Cortex of kidney (tissue), 1 donor: ENCODE measurements at places on chromosomes 12 and 14.

DNA sequence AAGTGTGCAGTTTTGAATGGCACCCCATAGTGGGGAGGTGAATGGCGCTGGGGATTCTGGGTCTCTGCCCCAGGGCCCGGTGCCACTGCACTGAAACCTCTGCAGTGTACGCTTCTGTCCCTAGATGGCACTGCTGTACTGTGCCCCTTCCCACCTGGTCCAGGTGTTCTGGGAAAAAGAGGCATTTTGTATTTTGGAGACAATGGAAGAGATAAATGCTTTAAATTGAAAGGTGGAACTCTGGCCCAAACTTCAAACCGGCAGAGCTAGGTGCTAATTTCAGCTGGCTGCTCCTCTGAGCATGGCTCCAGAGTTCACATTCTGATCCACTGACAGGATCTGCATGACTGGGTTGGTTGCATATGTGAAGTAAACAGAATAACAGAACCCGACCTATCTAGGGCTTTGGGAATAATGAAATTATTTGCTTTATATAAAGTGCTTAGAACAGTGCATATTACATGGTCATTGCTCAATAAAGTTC, 52.2 kb downstream of the KRT80 start:
- no peak for DNase-seq

DNA sequence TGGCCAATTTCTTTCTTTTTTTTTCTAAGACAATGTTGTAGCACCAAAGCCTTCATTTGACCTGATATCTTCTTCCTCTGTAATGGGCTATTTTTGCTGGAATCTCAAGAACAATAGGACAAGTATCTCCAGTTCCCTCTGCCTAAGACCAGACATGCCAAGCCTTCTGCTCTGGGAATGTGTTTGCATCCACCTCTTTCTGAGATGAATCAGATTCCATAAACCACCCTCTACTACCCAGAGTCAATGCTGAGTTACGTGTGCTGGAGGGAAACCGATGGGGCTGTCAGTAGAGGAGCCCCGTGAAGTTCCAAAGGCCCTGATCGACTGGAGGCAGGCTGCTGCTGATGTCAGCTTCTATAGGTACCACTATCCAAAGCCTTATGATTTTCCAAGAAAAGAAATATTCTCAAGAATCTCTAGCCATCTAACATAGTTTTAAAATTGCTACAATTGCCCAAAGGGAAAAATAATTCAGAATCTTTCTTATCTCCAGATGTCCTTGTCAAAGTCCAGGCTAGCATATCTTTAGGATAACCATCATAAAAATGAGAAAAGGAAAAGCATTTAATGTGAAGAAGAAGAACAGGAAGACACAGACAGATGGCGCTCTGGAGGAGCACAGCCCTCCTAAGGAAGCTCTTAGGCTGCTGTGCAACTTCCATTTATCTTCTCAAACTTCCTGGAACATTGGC, 101.9 kb downstream of the SLC8A3 start:
- no peak for DNase-seq

DNA sequence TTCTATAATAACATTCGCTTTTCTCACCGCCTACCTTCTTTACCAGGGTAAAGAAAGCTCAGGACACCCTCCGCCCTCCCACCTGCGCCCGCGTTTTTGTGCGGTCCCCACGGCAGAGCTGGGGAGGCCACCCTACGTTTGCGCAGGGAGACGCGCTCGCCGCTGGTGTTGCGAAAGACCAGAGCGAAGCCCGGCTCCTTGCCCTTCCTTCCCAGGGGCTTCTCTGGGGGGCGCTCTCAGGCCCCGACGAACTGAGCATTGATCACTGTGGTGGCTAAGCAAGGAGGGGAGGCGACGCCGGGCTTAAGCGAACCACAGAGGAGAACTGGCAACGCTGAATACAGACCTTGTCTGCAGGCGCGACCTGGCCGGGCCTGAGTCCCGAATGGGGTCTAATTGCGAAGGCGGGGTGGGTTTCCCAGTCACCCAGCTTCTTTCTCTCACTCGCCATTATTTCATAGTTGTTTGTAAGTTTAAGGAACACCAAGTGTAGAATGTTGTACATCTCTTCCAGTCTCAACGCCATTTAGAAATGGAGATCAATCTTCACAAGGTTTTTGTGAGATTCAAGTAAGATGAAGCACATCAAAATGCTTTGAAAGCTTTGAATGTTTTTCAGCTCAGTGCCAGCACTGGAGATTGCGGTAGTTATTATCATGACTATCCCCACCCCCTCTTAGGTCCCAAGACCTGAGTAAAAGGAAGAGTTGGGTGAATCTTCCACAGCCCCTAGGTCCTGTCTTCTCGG, 1.7 kb upstream of the NKX2-1 start:
- no peak for DNase-seq

DNA sequence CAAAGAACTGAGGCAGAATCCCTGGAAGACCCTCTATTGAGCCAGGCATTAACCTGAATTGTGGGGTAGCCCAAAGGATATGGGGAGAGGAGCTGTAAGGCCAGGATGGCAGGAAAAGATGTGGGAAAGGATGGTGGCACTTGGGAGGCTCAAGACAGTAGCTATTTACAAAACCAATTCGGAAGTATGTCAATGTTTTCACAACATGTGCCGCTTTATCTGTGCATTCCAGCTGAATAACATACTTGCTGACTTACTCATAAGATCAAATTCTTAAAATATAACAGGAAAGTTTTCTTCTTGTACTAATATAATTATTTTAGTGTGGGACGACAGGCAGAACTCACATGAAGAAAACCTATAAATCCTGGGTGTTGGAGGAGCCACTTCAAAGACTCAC, 10.6 kb downstream of the BBS10 start:
- DNase-seq: no peak

- no peak for DNase-seq
Measured at GRCh38 chr12:111467092-111467856, 61.6 kb downstream of the SH2B3 start.

DNA sequence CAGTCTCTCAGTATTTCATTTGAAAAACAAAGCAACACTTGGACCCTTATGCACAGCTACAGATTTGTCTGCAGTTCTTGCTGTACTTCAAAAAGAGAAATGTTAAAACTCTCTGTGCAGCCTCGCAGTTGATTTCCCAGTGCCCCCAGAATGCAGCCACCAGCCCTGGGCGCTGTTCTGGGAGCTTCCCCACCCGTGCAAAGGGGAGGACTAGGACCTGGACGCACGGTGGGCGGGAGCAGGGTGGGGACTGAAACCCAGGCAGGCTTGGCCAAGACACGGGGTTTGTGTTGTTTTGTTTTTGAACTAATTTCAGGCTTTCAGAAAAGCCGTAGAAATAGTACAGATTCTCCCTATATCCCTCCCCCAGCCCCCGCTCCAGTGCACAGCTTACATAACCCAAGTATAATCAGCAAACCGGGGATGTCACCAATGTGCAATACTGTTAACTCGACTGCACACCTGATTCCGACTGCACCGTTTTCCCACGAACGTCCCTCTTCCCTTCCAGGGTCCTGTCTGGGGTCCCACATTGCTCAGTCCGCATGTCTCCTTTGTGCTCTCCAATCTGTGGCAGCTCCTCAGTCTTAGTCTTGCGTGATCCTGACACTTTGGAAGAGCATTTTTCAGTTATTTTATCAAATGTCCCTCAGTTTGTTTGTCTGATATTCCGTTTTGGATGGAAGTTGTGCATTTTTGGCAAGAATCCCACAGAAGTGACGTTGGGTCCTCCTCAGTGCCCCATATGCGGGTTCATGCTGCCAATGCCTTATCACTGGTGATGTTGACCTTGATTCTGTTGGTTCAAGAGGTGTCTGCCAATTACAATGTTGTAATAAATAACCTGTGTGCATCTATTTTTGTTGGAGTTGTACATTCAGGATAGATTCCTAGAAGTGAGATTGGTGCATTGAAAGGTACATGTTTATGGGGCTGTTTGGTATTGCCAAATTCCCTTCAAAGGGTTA, 95.9 kb downstream of the SETD3 start:
- DNase-seq: no peak

DNA sequence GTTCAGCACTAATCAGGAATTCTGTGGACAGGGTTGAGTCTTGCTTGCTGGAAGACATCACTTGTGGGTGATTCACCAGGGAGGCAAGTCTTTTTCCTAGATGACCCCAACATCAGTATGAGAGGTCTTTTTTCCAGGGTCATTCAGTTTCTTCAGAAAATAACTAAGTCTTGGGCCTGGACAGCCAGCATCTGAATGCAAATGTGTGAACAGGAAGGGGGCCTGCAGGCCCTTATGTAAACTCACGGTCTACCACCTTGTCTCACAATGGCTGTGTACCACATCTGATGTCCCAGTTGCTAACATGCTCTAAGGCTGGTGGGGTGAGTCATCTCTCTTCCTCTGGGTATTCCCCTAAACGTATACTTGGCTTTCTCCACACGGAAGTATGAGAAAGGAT, 79.2 kb downstream of the HECTD4 start:
- no peak for DNase-seq
